Hepatocyte (in vitro differentiated cells): ENCODE measurements at places on chromosomes 16 and 17. TPM values are rescaled to one million over a fixed set of nuclear protein-coding genes. Genes with fewer than 3 reads are reported as not detected.
A peak's percentile ranks its signal among the peaks of the same experiment; 100 is the strongest.

GRCh38 chr17:82089723-82090548, 8.1 kb downstream of the FASN start:
- DNase-seq: no peak

DNA sequence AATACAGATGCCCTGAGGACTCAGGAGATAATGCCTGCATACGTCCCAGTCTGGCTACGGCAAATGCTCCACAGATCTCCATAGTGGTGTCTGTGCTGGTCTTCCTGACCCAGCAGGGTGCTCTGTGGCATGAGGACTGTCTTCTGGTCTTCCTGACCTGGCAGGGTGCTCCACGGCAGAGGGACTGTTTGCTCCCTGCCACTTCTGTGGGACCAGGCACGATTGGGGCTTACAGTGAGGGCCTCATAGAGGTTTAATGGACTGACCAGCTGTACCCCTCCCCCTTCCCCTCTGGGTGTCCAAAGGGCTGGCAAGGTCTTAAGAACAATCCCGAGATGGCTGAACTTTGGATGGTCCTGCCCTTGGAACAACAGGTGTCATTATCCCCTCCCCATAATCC, 123.1 kb downstream of the C16orf78 start:
- no peak for DNase-seq

DNA sequence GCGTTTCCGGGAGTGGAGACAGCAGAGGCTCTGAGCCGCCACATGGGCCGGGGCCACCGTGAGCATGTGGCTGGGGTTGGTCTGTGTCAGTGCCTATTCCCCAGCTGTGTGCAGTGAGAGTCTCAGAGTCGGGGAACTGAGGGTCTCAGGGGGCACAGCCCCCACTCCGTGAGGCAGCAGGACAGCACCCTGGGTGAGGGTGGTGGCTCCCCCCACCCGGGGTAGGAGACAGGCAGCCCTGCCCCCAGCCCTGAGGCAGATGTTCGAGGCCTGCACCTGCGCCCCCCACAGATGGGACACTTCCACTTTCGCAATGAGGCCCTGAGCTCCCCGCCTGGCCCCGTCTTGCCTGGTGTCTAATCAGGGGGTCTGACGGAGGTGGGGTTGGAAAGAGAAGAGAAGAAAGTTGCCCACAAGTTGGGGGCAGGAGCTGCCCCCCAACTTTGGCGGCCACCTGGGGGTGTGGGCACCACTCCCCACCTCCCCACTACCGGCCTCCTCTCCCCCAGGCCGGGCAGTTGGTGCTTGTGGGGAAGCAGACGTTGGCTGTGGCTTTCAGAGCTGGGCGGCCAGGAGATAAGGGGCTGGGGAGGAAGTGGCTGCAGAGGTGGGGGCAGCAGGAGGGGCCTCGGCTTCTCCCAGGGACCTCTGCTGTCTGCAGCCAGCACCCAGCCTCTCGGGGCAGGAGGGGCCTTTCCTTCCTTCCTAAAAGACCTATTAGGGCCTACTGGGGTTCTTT, 1.8 kb upstream of the CBFA2T3 start:
- no peak for DNase-seq

DNA sequence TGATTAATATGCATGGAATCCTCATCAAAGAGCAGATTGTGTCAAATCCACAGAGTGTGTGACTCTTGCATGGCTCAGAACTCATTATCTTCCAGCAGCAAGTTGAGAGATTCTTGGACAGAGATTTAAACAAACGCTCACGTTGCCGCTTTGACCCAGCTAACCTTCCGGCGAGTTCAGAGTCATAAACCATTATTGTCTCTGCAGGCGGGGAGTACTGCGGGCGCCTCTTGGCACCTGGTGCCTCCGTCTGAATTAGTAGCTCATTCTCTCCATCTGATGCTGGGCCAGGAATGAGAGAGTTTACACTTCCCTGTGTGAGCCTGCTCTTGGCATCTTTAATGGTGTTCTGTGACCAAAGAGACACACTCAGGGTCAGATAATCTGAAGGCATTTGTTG, 138.6 kb upstream of the WSCD1 start:
- DNase-seq: peak; percentile 11

DNA sequence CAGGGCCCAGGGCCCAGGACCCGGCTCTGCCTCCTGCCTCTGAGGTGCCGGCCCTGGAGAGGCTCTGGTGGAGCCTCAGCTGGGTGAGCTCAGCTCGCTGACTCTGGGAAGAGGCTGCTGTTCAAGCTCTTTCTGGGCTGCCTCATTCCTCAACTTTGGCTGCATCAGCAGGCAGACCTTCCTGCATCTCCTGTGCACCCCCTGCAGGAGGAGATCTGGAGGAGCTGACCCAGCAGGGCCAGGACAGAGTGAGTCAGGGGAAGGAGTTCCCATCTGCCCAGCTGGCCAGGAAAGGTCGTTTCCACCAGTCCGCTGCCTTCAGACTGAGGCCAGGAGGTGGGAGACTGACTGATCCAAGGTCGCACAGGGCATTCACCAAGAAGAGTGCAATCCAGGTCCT, 10.7 kb downstream of the CRHR1 start:
- DNase-seq: no peak

DNA sequence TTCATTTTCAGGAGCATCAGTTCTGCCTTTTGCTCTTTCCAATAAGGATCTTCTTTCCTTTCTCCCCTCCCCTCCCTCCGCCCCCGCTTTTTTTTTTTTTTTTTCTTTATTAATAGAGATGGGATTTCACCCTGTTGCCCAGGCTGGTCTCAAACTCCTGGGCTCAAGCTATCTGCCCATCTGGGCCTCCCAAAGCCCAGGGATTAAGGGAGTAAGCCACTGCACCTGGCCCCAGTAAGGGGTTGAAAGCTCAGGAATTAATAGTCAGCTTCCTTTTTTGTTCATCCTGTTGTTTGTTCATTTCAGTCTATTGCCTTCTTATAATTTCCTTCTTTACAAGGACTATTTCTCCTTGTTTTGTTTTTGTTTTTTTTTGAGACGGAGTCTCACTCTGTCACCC, 7.9 kb upstream of the C17orf58 start:
- no peak for DNase-seq

- no peak for DNase-seq
Observed at GRCh38 chr16:86101897-86102157, 202.9 kb downstream of the IRF8 start.

- peak; percentile 4 for DNase-seq
Observed at GRCh38 chr16:50263940-50264929, 2.1 kb upstream of the ADCY7 start.

Gene POLR2C
- polyA plus RNA-seq: 49.0 and 56.6 TPM in 2 replicates

Gene TLCD3B
- polyA plus RNA-seq: not detected in 2 replicates

- peak; percentile 31 for DNase-seq
Observed at GRCh38 chr16:24309258-24310142, 53.4 kb downstream of the CACNG3 start.

DNA sequence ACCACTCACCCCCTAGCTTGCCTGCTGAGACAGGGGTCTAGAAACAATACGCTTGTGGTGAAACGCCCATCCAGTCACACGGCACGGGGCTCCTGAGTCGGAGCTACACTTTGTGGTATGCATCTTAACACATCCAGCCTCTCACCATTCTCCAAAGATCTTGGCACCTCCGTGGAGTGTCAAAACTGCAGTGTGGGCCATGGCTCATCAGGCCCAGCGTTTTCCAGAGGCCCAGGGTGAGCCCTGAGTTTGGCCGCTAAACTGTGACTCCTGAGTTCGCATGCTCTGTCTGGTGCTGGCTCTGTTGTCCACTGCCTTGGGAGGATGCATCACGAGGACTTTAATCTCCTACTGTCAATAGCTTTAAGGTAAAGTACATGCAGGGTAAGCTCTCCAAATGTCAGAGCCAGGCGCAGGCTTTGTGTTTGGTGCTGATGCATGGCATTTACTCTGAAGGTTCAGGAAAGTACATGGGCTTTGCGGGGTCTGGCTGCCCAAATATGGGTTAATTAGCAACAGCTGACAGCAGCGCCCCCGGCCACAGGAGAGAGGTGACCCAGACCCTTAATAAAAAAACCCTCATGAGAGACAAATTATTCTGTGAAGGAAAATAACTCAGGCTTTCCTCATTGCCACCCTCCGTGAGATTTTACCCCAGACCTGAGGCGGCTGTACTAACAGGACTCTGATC, 118.4 kb downstream of the CCDC182 start:
- DNase-seq: no peak

GRCh38 chr17:37392024-37392590, 14.5 kb downstream of the ACACA start:
- DNase-seq: peak; percentile 16

GRCh38 chr16:81616321-81617020, 162.6 kb upstream of the PLCG2 start:
- peak; percentile 76 for DNase-seq
